Astrocyte (in vitro differentiated cells and primary cell): ENCODE measurements at places on chromosomes 1 and 21. TPM values are rescaled to one million over a fixed set of nuclear protein-coding genes. Genes with fewer than 3 reads are reported as not detected.

The LPAR3 gene
- 0.70 and 0.91 TPM in 2 replicates for total RNA-seq

The SPOCD1 gene
- 27.8 and 28.0 TPM in 2 replicates for total RNA-seq

The KMO gene
- 0.07 and 0.50 TPM in 2 replicates for total RNA-seq

The DYNLT5 gene
- 0.20 TPM in 1 of 2 replicates, not detected in the other for total RNA-seq

The CNST gene
- 14.2 and 19.8 TPM in 2 replicates for total RNA-seq

The CACNA1S gene
- not detected in 2 replicates for total RNA-seq

The C1orf210 gene
- total RNA-seq: 0.50 and 0.84 TPM in 2 replicates

The MYBPH gene
- total RNA-seq: not detected in 2 replicates
